ENCODE measurements at places on chromosomes 1 and 21.

DNA sequence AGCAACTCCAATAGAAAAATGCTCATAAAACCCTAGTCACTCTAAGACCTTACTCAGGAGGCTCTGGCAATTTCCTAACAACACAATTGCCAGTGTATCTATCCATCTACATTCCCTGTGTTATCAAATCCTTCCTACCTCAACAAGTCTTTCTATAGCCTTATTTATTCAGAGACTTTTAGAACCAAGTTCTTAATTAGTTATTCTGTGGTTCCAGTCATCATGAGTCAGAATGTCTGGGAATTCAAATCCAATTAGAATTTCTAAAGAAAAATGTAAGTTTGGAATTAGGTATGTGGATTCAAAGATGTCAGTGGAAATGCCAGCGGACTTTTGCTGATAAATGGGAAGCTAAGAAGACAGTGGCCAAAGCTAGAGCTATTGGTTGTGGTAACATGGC lies 302.6 kb upstream of the C1orf87 start:
- no peak for DNase-seq

- DNase-seq: no peak
These were observed 48.7 kb downstream of the SMYD2 start for GRCh38 chr1:214329470-214330220.

GRCh38 chr1:156281281-156281680 lies 1.3 kb downstream of the SMG5 start:
- no peak for DNase-seq

DNA sequence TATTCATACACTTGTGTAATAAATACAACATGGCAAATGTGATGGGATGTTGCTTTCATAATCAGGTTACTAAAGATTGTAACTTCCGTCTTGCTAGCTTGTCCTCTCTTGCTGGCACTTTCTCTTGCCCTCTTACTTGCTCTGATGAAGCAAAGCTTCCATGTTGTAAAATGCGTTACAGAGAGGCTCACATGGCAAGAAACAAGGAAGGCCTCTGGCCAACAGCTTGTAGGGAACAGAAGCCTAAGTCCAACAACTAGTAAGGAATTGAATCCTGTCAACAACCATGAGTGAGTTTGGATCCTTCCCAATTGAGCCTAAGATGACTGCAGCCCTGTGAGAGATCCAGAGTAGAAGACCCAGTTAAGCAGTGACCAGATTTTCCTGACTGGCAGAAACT lies 15.4 kb downstream of the TMED5 start:
- DNase-seq: no peak

GRCh38 chr1:220726634-220727033 lies 21.5 kb upstream of the MTARC2 start:
- DNase-seq: no peak

DNA sequence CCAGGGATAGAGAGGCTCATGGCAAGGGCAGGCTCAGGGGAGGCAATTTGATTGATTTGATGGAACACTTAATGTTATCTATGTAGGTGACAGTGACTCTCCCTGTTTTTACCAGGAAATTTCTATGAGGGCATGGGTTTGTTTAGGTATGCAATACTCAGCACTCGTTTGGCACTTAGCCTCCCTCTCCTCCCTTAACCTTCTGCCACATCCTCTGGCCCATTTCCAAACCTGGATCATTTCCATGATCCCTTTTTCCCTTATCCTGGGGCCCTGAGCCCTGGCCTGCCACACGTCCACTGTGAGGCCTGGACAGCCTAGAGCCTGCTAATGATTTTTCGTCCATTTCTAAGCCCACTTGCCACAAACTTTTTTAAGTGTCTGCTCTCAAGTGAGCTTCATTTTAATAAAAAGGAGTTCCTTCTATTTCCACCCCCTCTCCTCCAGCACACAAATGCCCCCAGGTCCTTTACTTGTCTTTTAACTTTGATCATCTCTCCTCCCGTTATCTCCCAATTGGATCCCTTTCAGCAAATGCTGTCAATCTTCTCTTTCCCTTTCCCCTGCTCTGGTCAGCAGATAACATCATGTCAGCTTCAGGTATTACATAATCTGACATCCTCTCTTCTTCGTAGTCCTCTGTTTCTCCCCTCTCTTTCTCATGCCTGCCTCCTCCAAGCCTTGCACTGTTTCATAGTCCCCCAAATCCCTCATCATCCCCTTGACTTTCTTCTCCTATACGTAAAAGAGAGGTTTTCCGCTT lies 37.8 kb upstream of the GADD45A start:
- DNase-seq: no peak

- no peak for DNase-seq
These were observed 205.6 kb downstream of the HIVEP3 start for GRCh38 chr1:41713141-41713540.

DNA sequence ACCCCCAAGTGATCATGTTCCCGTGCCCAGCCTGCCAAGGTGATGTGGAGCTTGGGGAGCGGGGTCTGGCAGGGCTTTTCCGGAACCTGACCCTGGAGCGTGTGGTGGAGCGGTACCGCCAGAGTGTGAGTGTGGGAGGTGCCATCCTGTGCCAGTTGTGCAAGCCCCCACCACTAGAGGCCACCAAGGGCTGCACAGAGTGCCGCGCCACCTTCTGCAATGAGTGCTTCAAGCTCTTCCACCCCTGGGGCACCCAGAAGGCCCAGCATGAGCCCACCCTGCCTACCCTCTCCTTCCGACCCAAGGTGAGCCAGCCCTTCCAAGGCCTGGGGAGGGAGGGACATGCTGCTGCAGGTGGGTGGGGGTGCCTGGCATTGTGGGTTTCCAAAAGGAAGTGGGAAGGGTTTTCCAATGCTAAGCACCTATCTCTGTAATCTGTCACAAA lies 2.3 kb downstream of the TRIM46 start:
- DNase-seq: no peak

- DNase-seq: no peak
These were observed 10.8 kb downstream of the OLIG1 start for GRCh38 chr21:33080776-33081175.

DNA sequence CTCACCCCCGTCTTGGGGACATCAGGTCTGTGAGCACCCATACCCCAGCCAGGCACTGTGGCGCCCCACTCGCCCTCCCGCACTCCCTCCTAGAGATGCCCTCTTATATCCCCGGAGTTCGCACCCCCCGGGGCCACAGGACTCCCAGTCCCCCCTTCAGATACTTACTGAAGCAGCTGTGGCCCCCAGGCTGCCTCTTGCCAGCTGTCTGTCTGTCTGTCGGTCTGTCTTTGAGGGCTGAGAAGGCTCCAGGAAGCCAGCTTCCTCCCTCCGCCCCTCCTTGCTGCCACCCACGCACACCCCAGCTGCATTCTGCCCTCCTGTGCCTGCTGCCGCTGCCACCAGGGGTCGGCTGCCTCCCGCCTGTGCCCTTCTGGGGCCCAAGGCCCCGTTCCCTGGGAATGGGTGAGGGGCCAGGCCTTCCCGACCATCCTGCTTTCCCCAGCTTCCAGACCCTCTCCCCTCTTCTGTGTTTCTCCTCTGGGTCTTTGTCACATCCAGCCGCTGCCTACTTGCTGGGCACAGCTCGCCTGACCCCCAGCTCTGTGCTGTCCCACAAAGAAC lies at the start of gene PTPN7:
Gene PTPN7, minus strand, starts transcription at position 226 of the 564 bp plus-strand sequence. CDS start 1,200 bp downstream, outside the sequence.
- DNase-seq: peak; percentile 50

- DNase-seq: no peak
These were observed 2.8 kb downstream of the RFX5 start for GRCh38 chr1:151344291-151344690.

DNA sequence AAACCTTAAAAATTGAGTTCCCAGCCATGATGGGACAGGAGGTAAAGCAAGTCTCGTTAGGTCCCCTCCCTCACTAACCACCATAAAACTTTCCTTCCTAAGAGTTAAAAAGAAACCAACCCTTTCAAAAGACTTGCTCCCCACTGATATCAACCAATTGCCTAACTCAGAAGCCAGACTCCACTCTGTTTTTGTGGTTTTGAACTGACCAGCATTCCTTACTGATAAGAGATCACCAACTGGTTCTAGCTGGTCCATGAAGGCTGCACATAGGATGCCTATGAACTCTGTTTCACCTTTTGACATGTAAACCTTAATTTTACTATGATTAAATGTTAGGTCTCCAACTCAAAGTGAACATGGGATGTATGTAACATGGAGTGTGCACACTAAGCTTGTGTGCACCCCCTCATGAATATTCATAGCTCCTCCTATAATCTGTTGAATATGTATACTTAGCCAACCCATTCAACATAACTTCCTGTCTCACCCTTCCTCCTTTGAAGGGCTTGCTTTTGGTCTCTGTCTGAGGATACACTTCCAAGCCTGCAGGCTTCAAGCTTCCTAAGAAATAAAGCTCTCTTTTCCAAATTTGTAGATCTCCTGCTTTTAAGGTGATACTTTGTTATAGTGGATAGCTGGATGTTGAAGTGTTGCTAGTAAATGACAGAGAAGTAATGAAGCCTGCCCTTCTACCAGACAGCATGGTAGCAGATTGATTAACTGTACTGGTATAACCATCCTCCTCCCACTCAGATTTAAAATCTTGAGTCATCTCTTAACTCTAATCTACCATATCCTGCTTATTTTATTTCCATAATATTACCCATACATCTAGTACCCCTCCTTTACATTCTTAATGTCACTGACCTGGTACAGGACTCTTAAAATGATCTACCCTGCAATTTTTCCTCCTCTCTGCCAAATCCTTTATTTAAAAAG lies 95.6 kb downstream of the ZNF644 start:
- DNase-seq: no peak

DNA sequence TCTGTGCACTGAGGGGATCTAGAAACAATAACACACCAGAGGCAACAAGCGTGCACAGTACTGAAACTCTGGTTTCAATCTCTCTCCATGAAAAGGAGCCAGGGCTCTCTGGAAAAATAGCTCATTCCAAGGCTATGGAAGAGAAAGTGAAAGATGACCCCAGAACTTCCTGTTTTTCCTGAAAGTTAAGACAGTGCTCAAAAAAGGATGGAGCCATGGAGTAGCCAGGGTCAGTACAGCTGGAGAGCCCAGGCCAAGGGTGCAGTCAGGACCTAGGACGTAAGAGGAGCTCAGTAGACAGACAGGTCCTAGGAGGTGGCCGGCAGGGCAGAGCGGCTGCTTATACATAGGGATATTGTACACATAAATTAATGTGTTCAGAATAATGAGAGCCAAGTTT lies 19.1 kb downstream of the NOL9 start:
- DNase-seq: no peak

GRCh38 chr1:194068446-194069167 lies 882.2 kb upstream of the B3GALT2 start:
- no peak for DNase-seq

GRCh38 chr1:234972411-234973191 lies 156.0 kb downstream of the TOMM20 start:
- DNase-seq: no peak

GRCh38 chr21:35849144-35849543 lies 211.2 kb downstream of the SETD4 start:
- no peak for DNase-seq

DNA sequence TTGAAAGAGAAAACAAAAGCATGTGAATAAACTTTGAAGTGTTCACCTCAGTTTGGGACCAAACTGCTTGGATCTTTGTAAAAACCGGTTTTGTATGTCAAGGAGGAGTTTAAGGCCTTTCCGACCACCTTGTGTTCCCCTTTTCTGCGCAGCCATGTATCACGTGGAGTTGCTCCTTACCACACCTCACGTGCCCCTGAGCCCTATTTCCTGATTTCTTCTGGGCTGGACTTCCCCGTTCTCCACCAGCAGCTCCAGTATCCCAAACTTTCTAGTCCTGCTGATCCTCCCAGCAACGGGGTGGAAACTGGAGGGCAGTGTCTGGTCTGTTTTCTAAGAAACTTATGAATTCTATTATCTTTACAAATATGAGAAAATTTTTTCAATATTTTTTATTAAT lies 1.6 kb upstream of the SH3D21 start:
- DNase-seq: no peak

DNA sequence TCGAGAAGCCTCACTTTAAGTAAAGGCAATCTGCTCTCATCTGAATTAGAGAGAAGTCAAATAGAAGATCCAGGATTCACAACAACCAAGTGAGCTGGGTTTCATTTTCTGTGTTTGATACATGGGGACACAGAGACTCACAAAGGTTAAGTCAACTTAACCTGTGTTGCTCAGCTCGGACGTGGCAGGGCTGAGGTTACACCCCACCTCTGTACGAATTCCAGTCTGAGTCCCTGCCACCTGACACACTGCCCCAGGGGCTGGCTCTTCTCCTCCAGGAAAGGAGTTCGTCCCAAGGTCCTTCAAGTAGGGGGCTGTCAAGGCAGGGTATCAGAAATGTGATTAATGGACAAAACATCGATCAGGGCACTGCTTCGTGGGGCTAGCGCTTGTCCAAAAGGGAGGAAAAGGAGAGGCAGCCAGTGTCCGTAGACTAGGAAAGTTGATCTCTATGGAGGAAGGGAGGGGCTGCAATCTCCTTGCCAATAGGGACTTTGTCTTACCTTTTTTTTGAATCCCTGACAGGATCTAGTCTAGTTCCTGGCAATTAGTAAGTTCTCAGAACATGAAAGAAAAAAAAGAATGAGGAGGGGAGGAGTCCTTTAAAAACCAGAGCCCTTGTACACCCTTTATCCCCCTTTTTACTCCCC lies 116.4 kb downstream of the CNIH3 start:
- DNase-seq: no peak

DNA sequence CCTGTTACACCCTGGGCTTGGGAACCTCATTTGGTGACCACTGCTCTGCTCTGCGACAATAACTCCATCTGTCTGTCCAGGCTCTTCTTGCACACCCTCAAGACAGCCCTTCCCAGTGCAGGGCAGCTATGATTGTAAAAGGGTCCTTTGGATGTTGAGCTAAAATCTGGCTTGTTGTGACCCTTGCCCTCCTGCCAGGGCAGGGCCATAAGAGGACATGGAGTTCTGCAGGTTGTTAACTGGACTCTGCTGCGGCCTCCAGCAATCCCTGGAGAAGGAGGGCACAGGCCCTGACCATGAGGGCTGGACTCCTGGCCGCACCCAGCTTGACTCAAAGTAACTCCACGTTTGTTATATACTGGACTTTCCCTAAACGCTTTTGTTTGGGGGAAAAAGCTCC lies 41.2 kb downstream of the DHCR24 start:
- no peak for DNase-seq

- DNase-seq: no peak
These were observed 5.2 kb upstream of the GALNT2 start for GRCh38 chr1:230061801-230062200.

DNA sequence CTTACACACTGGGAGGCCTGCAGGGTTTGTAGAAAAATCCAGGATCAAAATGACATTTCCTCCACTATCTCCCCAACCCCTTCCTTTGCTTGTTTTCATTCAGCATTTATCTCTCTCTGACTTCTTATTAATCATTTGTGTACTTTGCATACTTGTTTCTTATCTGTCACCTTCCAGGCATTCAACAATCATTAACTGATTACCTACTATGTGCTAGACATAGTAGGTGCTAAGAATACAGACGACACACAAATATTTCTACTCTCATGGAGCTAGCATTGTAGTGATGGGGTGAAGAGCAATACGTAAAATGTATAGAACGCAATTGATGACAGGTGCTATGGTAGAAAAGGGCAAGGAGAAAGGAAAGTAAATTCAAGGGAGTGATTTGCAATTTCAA lies 20.9 kb downstream of the TRABD2B start:
- DNase-seq: no peak

- DNase-seq: no peak
These were observed 132.0 kb downstream of the GIPC2 start for GRCh38 chr1:78177708-78178270.

- no peak for DNase-seq
These were observed 27.3 kb upstream of the LMX1A start for GRCh38 chr1:165383599-165384405.

All from activated gamma-delta T cell (primary cell).